A549 treated with dexamethasone at 1 μM for 4 hours (cell line): ENCODE measurements at places on chromosomes 6 and 20. TPM values are rescaled to one million over a fixed set of nuclear protein-coding genes. Genes with fewer than 3 reads are reported as not detected.

EDN3 gene
- 2.7 to 3.5 TPM (median 3.3 TPM) in 5 replicates for total RNA-seq

DAAM2 gene
- 0.13 to 0.25 TPM (median 0.21 TPM) in 5 replicates for total RNA-seq

TMC2 gene
- 0.02 TPM in 1 of 5 replicates, not detected in the others for total RNA-seq

PRPH2 gene
- total RNA-seq, result not detected in 5 replicates

FAM184A gene
- total RNA-seq, result 0.11 TPM in 1 of 5 replicates, not detected in the others

ENPP3 gene
- 0.18 TPM in 1 of 5 replicates, not detected in the others for total RNA-seq

TLDC2 gene
- not detected in 5 replicates for total RNA-seq

MYL9 gene
- 15.0 to 26.4 TPM (median 21.3 TPM) in 5 replicates for total RNA-seq

NNAT gene
- not detected in 5 replicates for total RNA-seq

BPIFB1 gene
- 0.06 to 0.16 TPM (median 0.15 TPM) in 3 of 5 replicates, not detected in the others for total RNA-seq

HLA-DPA1 gene
- 0.09 to 0.11 TPM in 2 of 5 replicates, not detected in the others for total RNA-seq

NFATC2 gene
- 6.7 to 12.0 TPM (median 9.8 TPM) in 5 replicates for total RNA-seq

MLIP gene
- total RNA-seq, result not detected in 5 replicates

ACTL10 gene
- total RNA-seq, result not detected in 5 replicates
